ENCODE measurements at places on chromosomes 6 and 20.
A peak's percentile ranks its signal among the peaks of the same experiment; 100 is the strongest.

GRCh38 chr20:63156221-63156671, 59.7 kb downstream of the YTHDF1 start:
- no peak for DNase-seq

GRCh38 chr6:5962794-5963193, 43.9 kb downstream of the NRN1 start:
- DNase-seq: no peak

GRCh38 chr6:90217506-90218127, 79.0 kb downstream of the BACH2 start:
- no peak for DNase-seq

GRCh38 chr20:50294164-50295088, 103.8 kb downstream of the CEBPB start:
- no peak for DNase-seq

DNA sequence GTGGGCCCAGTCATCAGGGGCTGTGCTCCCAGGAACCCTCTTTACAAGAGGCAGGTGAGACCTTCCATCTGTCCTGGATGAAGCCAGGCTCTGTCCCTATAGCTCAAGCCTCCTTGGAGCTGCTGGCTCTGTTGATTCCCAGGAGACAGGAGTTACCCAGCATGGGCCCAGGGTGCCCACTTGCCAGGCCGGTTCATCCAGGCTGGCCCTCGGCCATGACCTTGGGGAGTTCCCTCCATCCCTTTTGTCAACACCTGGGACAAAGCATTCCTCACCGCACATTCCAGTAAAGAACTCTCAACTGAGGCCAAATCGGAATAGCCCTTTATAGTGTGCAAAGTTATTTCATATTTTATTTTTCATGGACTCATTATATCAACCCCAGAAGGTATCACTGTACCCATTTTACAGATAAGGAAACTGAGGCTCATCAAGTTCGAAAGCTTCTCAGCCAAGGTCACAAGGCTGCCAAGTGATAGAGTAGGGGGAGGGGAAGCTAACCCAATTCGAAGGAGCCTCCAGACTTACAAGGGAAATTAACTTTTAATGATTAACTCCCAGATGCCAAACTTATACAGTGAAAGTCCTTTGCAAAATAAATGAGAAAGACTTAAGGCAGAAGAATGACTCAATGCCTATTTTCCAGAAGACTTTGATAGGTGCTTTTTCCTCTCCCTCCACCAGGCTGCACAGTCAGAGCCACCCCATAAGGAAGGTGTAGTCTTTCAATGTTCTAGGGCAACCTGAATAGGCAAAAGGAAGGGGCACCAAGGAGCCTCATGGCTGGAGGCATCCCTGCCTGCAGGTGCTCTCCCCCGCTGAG, 18.5 kb downstream of the SDC4 start:
- no peak for DNase-seq

DNA sequence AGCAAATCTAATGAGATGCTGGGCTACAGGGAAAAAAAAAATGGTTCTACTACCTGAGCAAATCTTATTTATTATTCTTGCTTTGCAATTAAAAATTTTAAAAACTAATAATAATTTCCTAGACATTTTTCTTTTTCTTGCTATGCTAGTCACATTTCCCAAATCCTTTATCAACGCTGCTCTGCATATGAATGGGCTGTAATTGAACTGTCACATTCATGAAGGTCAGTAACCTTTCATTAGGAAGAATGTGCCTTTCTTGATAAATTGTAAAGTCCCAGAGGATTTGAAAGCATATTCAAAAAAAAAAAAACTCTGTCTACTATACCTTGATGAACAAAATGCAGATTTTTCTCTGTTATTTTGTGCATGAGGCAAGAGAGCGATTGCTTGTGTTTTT, 538.7 kb upstream of the ID4 start:
- DNase-seq: no peak

DNA sequence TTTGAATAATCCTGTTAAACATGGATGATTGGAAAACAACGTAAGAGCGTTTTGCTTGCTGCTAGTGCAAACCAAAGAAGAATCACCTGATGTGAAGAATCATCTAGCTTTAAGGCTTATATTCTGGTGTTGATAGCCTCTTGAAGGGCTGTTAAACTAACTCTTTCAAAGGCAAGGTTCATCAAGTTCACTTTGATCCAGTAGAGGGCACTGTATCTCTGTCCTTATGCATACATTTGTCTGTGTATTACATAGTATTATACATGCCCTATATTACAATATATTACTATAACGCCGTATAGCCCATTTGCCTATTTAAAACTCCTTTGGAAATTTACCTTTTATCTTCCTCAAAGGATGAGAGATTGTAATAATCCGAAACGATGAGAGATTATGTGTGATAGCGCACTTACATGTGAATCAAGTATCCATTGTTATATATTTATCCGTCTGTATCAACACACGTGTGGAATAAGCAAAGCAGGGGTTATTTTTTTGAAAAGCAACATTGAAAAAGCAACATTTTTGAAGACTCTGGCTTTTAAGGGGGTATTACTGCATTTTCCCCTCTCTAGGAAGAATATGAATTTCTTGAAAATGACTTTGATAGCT, 50.8 kb upstream of the NRN1 start:
- peak; percentile 72 for DNase-seq

GRCh38 chr6:76230711-76231110, 158.2 kb upstream of the IMPG1 start:
- peak; percentile 1 for DNase-seq

GRCh38 chr20:62030834-62031434, 34.7 kb downstream of the TAF4 start:
- DNase-seq: no peak

GRCh38 chr6:164303102-164303964, 888.8 kb downstream of the QKI start:
- no peak for DNase-seq

GRCh38 chr20:3777381-3777715, 3.9 kb downstream of the SPEF1 start:
- DNase-seq: no peak

DNA sequence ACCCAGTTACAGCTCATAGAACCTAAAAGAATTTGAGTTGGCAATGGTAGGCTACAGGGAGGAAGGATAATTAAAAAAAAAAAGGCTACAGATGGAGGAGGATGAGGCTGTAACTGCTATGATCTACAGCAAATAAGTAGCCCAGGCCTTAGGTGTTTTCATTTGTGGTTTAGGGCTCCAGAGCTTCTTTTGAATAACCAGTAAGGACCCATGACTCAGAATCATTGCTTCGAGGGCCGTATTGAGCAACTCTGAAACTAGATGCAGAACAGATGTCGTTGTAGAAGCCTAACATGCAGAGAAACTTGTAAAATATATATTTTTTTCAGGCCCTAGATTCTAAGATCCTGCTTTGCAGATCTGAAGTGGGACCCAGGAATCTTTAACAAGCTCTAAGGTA, 19.0 kb upstream of the ASIP start:
- no peak for DNase-seq

- DNase-seq: no peak
Observed at GRCh38 chr6:37514837-37515236, 15.1 kb upstream of the CCDC167 start.

DNA sequence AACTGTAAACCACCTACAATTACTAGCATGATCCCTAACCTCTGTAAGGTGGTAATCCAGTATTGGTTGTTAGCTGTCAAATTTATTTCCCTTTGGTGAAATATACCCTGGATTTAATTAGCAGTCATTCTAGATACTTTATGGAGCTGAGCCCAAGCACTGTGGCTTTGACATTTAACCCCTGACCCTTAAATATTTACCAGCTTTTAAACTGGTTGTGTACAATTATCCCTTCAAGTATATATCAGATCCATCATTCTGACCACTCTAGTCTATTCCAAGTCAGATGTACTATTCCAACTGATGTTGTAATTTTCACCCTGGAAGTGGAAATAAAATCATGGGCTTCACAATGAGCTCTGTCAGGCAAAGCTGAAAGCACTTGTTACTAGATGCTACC, 229.6 kb downstream of the FOXC1 start:
- DNase-seq: no peak

- no peak for DNase-seq
Observed at GRCh38 chr6:17606606-17607005, 6.5 kb downstream of the FAM8A1 start.

GRCh38 chr6:29790626-29791025, 37.0 kb upstream of the HLA-G start:
- DNase-seq: no peak

GRCh38 chr6:5981126-5982026, 25.3 kb downstream of the NRN1 start:
- no peak for DNase-seq

DNA sequence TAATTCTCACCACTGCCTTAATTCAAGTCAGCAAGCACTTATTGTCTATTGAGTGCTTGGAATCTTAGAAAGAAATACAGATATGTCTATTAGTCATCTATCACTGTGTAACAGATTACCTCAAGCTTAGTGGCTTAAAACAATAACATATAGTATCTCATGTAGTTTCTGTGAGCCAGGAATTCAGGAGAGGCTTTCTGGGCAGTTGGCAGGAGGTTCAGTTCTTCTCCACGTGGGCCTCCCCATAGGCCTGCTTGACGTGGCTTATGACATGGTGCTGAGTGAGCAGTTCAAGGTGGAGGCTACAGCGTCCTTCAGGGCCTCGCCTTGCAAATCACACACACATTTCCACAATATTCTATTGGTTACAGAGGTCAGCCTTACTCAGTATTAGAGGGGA, 69.7 kb downstream of the DTD1 start:
- no peak for DNase-seq

DNA sequence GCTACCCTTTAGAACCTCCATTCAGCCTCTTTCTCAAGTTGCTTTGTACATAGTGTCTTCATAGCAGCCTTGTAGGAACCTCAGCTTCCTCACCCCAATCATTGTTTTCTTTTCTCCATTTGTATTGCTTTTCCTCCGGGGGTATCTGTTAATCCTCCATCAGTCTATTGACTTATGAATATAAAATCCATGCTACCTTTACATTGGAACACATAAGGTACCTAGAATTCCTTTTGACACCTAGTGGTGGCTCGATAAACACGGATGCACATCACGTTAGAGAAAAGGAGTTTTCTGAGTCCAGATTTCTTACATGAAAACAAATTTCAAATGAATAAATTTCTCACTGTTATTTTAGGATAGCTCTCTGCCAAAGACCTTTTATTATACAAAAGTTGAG, 6.3 kb upstream of the EDN1 start:
- no peak for DNase-seq

DNA sequence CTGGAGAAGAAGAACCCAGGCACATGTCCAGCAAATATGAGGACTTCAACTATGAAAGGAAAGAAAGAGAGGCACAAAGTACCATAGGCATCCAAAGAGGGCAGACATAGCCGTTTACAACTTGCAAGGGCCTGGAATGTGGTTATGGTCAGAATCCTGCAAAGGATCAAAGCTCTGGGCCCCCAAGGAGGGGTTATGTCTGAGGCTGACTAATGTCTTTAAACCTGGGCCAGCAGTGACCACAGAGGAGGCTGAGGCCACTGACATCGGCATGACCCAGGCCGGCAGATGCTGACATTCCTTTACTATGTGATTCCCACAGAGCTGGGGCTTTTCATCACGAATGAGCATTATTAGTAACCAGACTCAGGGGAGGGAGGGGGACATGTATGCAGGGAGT, 861.1 kb downstream of the DHX35 start:
- DNase-seq: no peak

DNA sequence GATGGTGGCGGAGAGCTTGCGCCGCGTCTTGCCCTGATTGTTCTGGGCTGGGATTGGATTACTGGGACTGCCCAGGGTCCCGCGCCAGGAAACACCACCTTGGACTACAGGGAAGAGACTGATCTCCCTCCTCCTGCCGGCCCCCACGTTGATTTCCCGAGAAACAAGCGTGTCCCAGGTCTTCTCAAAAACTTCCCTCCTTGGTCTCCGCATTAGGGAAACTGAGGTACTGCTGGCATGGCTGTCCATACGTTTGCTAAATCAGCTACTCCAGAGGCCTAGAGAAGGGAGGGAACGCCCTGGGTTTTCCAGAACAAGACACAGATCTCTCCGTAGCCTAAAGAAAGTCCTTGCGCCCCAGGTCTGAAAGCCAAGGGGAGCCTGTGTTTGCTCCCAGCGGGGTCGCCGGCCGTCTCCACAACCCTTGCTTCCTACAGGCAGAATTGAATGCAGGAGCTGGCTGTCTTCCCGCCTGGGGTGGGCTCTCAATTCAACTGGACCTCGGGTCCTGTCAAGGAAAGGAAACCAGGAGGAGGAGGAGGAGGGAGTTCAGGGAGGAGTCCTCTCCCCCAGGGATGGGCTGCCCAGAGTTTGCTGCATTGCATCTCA, 29.2 kb downstream of the TFAP2A start:
- no peak for DNase-seq

DNA sequence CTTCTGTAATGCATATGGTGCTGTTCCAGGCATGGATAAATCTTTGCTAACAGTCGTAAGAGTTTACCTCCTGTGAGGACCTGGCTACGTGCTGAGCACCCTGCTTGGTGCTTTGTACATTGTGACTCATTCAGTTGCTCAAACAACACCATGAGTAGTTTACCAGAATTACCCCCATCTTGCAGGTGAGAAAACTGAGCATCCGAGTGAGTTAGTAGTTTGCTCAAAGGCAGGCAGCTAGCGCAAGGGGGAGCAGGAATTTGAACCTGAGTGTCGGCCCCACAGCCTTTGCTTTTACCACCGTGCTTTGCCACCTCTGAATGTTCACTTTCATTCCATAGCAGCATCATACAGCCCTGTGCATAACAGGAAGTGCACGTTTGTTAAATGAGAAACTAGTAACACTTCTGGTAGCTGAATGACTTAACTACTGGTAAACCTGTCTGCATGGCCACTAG, 121.9 kb downstream of the MTHFD1L start:
- DNase-seq: no peak

- DNase-seq: no peak
Observed at GRCh38 chr6:137197684-137198645, 21.2 kb downstream of the IFNGR1 start.

GRCh38 chr6:45822873-45823272, 192.8 kb downstream of the CLIC5 start:
- DNase-seq: no peak

DNA sequence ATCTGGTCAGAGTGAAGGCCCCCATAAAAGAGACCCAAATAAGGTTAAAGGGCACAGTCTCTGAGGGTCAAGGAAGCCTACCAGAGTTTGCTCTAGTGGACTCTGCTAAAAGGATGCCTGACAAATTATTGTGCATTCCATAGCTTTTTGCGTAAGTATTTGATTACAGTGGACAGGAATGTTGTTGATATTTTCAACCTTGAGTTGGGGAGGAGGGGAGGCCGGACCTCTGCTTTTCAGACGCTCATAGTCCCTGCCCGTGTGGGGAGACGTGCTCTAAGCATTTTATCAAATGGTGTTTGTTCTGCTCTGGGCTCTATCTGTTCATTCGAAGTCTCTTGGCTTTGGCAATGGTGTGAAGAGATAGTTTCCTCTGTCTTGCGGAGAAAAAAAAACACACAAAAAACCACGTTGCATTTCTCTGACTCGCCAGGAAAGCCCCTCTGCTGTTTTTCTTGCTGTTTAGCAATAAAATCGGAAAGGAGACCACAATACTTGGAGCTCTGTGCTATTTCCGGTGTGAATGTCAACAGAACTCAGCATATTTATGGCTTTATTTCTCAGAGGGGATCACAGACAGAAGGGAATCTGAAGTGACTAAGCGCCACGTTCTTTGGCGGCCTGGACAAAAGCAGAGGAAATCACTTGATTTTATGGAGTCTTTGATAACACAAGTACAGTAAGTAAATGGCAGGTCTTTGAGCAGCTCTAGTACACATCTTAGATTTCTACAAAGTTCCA, 159.8 kb downstream of the ZFP64 start:
- peak; percentile 27 for DNase-seq

GRCh38 chr6:169445661-169446581, 192.3 kb upstream of the THBS2 start:
- no peak for DNase-seq

GRCh38 chr6:123000244-123000770, 4.3 kb downstream of the CLVS2 start:
- no peak for DNase-seq

Measured in Jurkat, Clone E6-1 (cell line).